ENCODE measurements at places on chromosomes 1 and 21.

DNA sequence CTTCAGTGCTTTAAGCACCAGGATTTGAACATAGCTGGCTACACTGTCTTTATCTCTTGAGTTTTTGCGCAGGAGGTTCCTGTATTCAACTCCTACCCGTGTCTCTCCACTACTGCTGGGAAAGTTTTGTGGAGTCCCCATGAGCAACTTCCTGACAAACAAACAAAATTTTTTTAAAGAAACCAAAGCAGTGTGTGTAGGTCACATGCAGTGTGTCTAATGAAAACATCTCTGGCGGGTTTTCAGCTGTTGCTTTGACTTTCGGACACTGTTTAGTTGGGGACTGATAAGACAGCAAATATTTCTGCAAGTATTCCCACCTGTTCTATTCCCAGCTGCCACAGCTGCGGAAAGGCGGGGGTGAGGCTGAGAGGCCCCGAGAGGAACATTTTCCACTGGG is 2.0 kb downstream of the PSEN2 start:
- no peak for DNase-seq

GRCh38 chr1:234912548-234913277 is 215.9 kb downstream of the TOMM20 start:
- no peak for DNase-seq

GRCh38 chr1:179708434-179709195 is 34.5 kb upstream of the FAM163A start:
- DNase-seq: no peak

- no peak for DNase-seq
These were observed 46.7 kb downstream of the H3-3A start for GRCh38 chr1:226108935-226109828.

GRCh38 chr1:20448671-20449071 is 37.3 kb downstream of the CAMK2N1 start:
- no peak for DNase-seq

- no peak for DNase-seq
These were observed 619 bp downstream of the BCL9 start for GRCh38 chr1:147541672-147542568.

DNA sequence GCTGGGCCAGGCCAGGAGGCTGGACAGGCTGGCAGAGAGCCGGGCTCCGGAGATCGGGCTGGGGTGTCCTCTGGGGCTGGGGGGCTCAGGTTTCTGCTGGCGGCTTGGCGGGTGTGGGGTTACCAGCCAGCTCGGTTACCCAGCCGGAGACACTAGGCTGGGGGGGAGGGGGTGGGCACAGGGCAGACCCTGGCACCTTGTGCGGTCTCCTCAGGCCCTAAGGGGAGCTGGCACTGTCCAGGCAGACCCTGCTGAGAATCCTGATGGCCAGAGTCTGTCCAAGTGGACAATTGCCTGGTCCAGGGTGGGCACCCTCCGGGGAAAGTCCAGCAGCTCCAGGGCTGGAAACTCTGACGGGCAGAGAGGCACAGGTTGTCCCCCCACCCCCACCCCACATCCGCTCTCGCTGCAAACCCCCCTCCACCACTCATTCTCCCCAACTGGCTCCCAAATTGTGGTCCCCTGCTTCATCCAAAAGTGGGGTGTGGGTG is 6.7 kb downstream of the ZBTB7B start:
- DNase-seq: no peak

- DNase-seq: no peak
These were observed 57.8 kb downstream of the PGBD5 start for GRCh38 chr1:230368363-230368762.

DNA sequence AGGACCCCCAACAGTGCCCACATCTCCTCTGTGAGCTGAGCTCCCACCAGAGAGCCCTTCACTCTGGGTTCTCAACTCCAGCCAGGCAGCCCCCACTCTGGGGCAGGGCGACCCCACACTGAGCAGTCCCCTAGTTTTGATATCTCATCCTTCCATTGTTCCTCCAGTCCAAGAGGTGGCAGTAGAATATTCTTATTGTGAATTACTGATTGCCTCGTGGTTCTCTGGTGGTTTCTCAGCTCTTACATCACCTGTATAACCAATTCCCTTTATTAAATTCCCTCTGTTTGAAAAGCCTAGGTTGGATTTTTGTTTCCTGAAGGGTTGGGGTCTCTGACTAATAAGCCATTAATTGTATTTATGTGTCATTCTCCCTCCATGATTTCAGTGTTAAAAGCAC is 407.5 kb downstream of the SETD4 start:
- DNase-seq: no peak

GRCh38 chr1:89547563-89548116 is 23.0 kb downstream of the LRRC8B start:
- no peak for DNase-seq

DNA sequence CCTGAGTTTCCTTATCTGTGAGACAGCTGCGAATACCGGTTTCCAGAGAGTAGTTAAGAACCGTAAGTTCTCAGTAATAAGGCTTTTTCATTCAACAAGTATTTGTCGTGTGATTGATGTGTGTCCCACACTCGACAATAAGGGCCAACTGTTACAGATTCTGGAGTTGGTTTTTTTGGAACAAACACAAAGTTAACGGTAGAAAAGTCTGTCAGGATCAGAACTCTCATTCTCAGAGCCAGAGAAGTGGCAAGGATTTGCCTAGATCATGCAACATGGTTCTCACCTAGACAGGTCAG is 837 bp downstream of the NUDC start:
- no peak for DNase-seq

DNA sequence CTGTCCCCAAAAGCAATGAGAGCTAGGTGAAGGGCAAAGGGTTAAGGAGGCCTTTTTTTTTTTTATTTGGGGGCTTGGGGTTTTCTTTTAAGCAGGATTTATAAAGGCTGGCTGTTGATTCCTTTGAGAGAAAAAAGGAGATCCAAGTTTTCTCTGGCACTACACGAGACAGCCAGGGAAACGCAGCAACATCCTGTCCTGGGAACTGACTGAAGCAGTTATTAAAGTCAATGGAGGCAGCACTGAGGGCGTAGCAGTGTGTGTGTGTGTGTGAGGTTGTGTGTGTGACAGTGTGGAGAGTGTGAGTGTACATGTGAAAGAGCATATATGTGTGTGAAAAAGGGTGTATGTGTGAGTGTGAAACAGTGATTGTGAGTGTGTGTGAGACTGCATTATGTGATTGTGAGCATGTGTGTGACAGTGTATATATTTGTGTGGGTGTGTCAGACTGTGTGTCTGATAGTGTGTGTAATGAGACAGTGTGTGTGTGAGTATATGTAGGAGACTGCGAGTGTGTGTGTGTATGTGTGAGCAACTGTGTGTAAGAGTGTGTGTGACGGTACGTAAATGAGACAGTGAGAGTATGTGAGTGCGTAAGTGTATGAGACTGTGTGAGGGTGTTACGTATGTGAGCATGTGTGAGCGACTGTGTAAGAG is 65.9 kb upstream of the TIAM1 start:
- no peak for DNase-seq

GRCh38 chr1:196486346-196486745 is 121.9 kb downstream of the KCNT2 start:
- no peak for DNase-seq

- DNase-seq: no peak
These were observed 10.4 kb downstream of the LRRC42 start for GRCh38 chr1:53956308-53957168.

DNA sequence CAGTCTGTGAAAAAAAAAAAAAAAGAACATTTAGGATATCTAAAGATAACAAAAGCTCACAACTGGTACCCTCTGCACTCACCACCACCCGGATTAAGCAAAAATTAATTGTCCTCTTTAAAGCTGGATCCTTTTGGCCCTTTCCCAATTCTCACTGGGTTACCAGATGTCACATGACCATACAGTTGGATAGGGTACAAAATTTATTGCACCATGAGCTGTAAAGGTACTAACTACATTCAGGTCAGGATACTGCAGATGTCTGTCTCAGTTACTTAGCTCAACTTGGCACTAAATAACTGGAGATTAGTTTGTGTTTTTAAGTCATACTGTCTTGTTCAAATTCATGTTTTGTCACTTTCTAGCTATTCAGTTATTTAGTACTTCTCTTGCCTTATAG is 96.3 kb downstream of the GPATCH2 start:
- no peak for DNase-seq

GRCh38 chr1:11501491-11501897 is 22.5 kb downstream of the DISP3 start:
- no peak for DNase-seq

- no peak for DNase-seq
These were observed 2.0 kb upstream of the RCC2 start for GRCh38 chr1:17441265-17441992.

- DNase-seq: no peak
These were observed 170.9 kb downstream of the ZBTB18 start for GRCh38 chr1:244221991-244222390.

GRCh38 chr1:173426057-173426456 is 51.1 kb upstream of the PRDX6 start:
- DNase-seq: no peak

- peak; percentile 53 for DNase-seq
These were observed 4.9 kb upstream of the POFUT2 start for GRCh38 chr21:45292399-45293219.

- no peak for DNase-seq
These were observed 30.2 kb downstream of the SRRM1 start for GRCh38 chr1:24673341-24673740.

GRCh38 chr1:192812420-192813209 is 3.8 kb downstream of the RGS2 start:
- no peak for DNase-seq

DNA sequence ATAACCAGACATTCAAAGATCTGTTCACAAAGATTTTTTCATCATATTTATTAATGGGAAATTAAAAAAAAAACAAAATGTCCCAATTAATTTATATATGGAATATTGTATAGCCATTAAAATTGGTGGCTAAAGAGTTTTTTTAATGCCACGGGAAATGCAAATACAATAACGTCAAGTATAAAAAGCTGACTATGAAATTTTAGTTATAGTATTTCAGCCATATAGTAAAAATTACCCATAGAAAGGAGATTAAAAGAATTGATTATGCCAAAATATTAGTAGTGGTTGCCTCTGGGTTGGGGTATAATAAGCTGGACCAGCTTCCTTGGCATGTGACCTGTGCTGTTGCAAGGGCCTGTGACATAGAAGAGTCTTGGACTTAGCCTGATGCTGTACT is 78.8 kb downstream of the KCTD3 start:
- DNase-seq: no peak

GRCh38 chr21:37098751-37099150 is 25.7 kb downstream of the TTC3 start:
- DNase-seq: no peak

DNA sequence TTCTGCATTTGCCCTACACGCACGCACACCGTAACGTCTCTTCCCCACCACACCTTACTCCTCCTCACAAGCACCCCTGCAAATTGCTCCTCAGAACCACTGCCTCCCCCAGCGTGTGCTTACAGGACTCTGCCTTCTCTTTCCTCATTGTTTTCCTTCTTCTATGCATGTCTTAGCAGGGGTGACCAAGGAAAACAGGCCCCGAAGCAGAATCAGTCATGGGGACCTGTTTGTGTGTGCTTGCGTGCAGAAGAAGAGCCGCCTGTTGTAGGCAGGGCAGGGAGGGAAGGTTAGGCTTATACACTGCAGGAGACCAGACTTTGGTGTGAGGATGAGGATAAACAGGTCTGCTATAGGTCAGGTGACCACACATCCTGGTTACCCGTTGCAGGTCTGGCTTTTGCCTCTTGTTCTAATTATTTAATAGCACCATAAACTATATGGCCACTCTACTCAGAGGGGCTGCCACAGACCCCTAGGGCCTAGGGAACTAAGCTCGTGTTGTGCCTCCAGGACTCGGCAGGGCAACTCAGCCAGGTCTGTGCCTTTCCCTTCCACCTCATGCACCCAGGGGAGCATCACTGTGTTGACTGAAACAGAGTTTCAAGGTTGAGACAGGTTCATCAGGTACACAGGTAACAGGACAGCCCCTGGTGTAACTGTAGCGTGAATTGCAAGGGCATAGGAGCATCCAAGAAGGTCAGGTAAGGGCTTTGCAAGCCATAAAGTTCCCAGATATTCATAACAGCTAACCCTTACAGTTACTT is 60.8 kb upstream of the EPS8L3 start:
- no peak for DNase-seq

- DNase-seq: no peak
These were observed 17.1 kb upstream of the SCMH1 start for GRCh38 chr1:41259221-41259620.

- DNase-seq: no peak
These were observed 48.2 kb downstream of the ADARB1 start for GRCh38 chr21:45122432-45123132.

DNA sequence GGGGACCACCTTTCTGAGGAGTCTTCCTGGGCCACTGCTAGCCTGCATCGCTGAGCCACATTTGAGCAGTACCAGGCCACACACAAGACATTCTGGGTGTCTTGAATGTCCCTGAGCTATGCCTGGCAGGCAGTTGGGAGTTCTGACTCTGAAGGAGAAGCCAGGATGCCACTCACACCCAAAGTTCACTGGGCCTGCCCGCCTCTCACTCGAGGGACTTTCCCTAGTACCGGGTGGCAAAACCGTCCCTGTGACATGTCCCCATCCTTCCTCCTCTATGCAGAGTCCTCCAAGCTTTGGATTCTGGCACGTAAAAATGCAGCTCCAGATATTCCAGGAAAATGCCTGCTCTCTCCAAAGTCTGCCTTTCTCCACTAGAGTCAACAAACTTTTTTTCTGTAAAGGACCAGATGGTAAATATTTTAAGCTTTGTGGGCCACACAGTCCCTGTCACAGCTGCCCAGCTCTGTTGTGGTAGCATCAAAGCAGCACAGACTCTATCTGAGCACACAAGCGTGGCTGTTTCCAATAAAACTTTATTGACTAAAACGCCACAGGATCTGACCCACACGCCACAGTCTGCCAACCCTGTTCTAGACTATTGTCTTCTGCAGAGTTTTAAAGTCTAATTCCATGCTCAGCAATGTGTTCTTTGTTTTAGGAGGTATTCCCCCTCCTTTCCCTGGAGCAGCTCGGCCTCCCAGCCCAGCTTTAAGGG is 19.2 kb upstream of the GUCA2B start:
- no peak for DNase-seq

GRCh38 chr1:93079685-93080141 is 630 bp downstream of the MTF2 start:
- DNase-seq: no peak

- no peak for DNase-seq
These were observed 83.4 kb upstream of the PLPPR4 start for GRCh38 chr1:99180915-99181314.

- DNase-seq: no peak
These were observed 68.3 kb downstream of the ADARB1 start for GRCh38 chr21:45142469-45143308.

DNA sequence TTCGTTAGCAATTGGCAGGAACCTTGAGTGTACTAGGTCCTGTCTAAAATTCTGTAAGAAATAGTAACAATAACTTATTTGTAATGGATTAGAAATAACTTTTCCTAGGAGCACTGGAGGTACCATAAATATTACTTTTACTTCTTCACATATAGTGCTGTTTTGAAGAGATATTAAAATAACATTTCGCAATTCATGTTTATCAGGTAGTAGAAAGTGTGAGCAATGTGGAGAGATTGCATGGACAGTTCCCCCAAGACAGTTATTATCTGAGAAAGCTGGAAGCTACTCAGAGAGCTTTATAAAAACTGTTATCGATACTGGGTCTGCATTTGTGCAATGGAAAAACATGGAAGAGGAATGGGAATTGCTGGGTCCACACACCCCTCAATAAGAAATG is 128.5 kb upstream of the KIF26B start:
- no peak for DNase-seq

- no peak for DNase-seq
These were observed 27.9 kb upstream of the TSPEAR start for GRCh38 chr21:44739316-44739715.

GRCh38 chr21:23452384-23453083 is 2154.7 kb downstream of the MRPL39 start:
- no peak for DNase-seq

- no peak for DNase-seq
These were observed 11.9 kb downstream of the WRAP73 start for GRCh38 chr1:3638027-3638426.
